Heart right ventricle (tissue), 16 donors: ENCODE measurements at places on chromosomes 12 and 14. TPM values are rescaled to one million over a fixed set of nuclear protein-coding genes. Genes with fewer than 3 reads are reported as not detected.

The LRRC10 gene
- polyA plus RNA-seq, result 3.4 TPM

The TEX22 gene
- 0.07 TPM for polyA plus RNA-seq

The IL23A gene
- 0.20 TPM for polyA plus RNA-seq

The RAD51AP1 gene
- polyA plus RNA-seq, result 0.59 TPM

The SERPINA9 gene
- not detected for polyA plus RNA-seq

The PROX2 gene
- not detected for polyA plus RNA-seq

The PLBD2 gene
- polyA plus RNA-seq, result 13.0 TPM

The STAC3 gene
- 0.81 TPM for polyA plus RNA-seq

The KRT2 gene
- not detected for polyA plus RNA-seq
